Stimulated activated CD4-positive, alpha-beta T cell treated with anti-CD3 and anti-CD28 coated beads, Interleukin-1b, Interleukin-23, amount 100 ng/mL, for 1 hour (primary cell): ENCODE measurements at places on chromosomes 4 and X.

DNA sequence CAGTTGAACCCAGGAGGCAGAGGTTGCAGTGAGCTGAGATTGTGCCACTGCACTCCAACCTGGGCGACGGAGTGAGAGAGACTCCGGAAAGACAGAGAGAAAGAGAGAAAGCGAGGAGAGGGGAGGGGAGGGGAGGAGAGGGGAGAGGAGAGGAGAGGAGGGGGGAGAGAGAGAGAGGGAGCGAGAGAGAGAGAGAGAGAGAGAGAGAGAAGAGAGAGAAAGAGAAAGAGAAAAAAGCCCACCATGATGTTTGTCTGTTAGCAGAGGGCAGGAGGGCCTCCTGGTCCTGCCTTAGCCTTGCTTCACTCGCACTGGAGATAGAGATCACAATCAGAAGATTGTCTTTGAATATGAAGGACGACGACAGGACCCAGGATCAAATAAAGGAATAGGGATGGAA is 18.7 kb upstream of the BCORL1 start:
- DNase-seq, result no peak

DNA sequence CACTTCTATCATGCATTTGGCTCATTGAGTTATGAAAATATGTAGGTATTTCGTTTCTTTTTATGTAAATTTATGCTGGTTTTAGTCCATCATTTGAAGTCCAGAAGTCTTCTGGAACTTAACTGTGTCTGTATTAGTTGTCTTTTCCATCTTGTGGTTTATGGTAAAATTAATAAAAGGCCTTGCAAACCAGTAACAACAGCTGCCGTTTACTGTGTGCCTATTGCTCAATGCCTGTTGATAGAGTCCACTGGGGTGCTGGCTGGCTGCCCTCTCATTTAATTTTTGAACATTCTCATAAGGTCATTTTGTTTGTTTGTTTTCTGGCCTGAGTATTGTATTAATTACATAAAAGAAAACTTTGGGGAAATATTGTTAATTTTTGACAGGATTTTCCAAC is 98.0 kb downstream of the NAA11 start:
- no peak for DNase-seq

DNA sequence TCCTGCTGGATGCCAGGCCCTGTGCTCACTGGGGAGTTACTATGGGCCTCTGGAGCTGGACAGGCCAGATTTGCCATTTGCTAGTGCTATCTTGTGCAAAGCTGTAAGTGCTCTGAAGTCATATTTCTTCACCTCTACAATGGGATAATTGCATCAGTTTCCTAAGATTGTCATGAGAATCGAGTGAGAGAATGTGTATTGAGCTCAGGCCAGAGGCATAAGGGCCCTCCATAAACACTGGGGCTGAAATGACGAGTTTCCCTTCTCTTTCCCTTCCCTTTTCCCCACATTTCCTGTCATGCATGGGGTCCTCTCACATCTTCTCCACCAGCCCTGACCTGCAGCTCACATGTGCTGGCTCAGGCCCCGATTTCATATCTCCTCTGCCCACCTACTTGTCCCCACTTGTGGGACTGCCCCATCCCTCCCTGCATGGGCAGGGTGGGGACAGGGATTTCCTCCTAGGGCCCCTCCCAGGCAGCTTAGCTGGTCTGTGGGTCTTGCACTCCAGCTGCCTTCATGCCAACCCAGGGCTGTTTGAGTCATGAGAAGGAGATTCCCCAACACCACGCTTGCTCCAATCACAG is 358.8 kb downstream of the MID1IP1 start:
- DNase-seq, result no peak

DNA sequence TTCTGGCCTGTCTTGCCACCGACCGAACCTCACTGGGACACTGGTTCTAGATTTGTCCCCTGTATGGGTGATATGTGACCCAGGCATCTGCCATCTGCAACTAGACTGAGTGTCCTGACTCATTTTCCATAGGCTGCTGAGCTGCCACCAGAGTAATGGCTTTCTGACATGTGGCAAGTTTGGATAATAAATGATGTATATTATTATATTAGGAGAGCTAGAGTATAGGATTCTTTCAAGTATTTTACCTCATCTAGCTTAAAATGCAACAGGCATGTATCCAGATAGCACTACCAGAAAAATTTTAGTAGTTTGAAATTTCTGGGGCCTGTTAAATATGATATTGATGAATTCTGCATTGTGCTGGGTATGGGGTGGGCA is 15.8 kb upstream of the PGRMC2 start:
- no peak for DNase-seq

- peak; percentile 38 for DNase-seq
Observed at GRCh38 chr4:2412885-2413716, 5.3 kb downstream of the ZFYVE28 start.

- no peak for DNase-seq
Observed at GRCh38 chr4:74157154-74157553, 764 bp upstream of the MTHFD2L start.

- no peak for DNase-seq
Observed at GRCh38 chr4:168748807-168749206, 252.0 kb downstream of the PALLD start.

DNA sequence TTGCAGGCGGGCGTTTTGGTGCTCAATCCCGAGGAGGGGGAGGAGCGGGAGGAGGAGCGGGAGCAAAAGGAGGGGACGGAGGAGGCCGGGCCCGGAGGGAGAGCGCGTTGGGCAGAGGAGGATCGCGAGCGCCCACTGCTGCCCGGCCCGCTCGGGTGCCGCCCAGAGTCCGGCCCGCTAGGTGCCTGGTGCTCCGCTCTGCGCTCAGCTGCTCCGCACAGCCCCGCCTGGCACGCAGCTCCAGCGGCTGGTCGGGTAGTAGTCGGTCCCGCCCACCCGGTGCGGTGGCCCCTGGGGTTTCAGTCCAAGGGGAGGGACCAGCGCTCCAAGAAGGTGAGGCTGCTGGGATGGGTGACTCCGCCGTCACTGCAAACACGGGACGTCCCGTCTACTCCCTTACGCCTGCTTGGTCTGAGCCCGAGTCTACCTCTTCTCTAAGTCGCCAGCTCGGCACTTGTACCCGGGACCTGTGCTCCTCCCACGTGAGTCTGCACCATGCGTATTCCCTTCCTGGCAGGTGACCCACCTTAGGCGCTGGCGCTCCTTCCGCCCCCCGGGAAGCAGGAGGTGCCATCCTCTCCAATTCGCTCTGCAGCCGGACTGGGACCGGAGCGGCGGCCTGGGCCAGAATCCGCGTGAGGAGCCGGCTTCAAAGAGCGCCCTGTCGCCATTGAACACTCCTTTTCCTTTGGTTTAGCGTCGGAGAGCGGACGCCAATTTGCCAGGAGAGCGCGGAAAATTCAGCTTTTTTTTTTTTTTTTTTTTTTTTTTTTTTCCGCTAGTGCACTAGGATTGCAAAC is 405 bp upstream of the HS3ST1 start:
- no peak for DNase-seq

DNA sequence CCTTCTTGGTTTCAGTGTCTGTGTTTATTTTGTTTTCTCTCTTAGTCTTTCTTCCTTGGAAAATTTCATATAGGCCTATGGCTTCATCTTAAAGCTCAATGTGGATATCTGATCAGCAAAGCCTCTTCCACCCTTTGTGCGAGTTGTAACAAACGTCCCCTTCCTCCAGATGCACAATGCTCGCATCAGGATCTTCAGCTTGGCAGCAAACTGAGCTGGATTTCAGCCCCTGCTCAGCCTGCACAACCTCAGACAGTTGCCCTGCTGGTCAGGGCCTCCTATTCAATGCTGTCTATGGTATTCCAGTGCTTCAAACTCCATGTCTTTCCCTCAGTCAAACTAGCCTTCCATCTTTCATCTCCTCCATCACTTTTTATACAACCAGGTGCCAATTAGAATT is 309.4 kb downstream of the ARHGAP24 start:
- DNase-seq, result no peak

DNA sequence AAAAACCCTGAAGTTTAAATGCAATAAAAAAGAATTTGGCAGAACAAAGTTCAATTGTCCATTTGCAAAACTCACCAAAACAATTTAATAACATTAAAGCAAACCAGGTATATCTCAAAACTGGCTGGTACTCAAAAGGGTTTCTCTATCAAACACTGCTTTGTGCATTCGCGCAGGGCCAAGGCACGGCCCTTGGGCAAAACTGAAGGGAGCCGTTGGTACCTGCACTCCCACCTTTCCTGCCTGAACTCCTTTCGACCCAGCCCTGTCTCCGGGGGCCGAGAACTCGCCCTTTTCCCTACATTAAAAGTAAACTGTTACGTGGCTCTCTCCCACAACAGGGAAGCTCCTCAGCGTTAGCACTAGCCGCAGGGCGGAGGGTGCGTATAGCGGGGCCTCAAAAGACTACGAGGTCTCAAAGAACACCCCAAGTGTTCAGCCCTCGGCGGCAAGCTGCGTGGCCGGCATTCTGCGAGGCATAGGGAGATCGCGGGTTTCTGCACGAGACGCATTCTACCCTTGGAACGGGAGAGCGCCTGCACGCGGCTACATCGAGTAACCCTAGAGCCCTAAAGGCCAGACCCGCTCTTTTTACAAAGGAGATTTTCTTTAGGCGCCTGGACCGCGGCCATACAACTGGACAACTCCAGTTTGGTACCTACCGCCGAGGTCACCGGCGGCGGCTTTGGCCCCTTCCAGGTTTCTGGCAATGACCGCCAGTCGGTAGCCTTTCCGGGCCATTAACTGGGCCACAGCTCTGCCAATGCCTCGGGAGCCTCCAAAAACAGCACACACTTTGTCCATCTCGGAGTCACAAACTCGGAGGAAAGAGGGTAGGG is 550 bp downstream of the CBR4 start:
- no peak for DNase-seq

- no peak for DNase-seq
Observed at GRCh38 chr4:184503869-184504300, 29.5 kb upstream of the IRF2 start.

DNA sequence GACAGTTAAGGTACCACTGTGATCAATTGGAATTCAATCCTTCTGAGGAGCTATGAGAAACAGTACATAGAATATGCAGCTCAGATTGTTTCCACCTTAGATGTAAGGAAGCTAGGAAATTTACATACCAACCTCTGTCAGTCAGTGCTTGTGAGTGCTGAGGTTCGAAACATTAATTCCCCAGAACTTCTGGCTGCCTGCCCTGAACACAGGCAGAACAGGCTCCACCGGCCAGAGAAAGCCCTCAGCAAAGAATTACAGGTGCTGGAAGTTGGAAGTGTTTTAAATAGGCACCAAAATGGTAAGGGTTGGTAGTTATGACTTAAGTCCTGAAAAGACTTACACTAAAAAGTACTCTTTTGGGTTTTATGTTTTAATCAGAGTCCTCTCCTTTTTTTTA is 651.8 kb downstream of the C4orf33 start:
- DNase-seq, result no peak

GRCh38 chr4:168384437-168385141 is 66.0 kb upstream of the DDX60 start:
- DNase-seq, result no peak

GRCh38 chr4:99827454-99827853 is 10.8 kb downstream of the DAPP1 start:
- no peak for DNase-seq

- no peak for DNase-seq
Observed at GRCh38 chr4:137774501-137774900, 242.2 kb upstream of the PCDH18 start.

DNA sequence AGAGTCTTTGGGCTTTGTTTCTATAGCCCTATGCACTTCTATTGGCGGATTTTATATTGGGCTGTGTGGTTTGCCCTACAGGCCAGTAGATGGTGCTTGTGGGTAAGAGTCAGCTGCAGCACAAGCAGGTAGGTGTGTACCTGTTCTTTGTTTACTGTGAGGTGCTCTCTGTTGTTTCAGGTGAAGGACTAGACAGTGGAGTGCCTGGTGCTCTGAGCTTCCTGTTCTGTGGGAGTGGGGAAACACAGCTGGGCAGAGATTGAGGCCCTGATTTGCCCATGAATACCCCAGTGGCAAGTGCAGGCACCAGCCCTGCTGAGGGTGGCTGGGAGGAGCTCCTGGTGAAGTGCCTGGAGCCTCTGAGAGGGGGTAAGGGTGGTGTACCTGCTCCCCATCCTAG is 26.3 kb upstream of the UCP1 start:
- no peak for DNase-seq

GRCh38 chrX:47482512-47483305 is at the start of gene ZNF41:
TSS of gene ZNF41 (minus strand) at chrX:47483222. CDS start at chrX:47467481, 15,741 bp downstream.
- peak; percentile 57 for DNase-seq

GRCh38 chrX:51825436-51825835 is 68.0 kb upstream of the MAGED1 start:
- no peak for DNase-seq

GRCh38 chrX:134711135-134711921 is 53.1 kb upstream of the PLAC1 start:
- no peak for DNase-seq

- DNase-seq, result no peak
Observed at GRCh38 chr4:42142591-42142990, 9.9 kb downstream of the BEND4 start.
